Spleen (tissue), 13 donors: ENCODE measurements at places on chromosomes 6 and 20. TPM values are rescaled to one million over a fixed set of nuclear protein-coding genes. Genes with fewer than 3 reads are reported as not detected.

DNA sequence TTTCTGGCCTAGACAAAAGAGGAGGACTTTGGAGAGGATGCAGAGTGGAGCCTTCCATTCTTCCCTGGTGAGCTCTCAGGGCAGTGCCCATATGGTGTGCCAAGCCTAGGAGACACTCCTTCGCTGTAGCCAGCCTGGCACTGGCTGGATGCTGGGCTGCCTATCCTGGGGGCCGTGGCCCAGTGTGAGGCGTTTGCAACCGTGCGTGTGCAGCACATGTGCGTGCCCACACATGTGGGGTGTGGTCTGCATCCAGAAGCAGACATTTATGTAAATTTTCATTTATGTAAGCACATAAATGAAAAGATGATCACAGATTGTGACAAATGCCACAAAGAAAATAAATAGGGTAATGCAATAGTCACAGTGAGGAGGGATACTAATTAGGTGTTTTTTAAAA, 35.8 kb upstream of the ZNF831 start:
- DNase-seq, result no peak

DNA sequence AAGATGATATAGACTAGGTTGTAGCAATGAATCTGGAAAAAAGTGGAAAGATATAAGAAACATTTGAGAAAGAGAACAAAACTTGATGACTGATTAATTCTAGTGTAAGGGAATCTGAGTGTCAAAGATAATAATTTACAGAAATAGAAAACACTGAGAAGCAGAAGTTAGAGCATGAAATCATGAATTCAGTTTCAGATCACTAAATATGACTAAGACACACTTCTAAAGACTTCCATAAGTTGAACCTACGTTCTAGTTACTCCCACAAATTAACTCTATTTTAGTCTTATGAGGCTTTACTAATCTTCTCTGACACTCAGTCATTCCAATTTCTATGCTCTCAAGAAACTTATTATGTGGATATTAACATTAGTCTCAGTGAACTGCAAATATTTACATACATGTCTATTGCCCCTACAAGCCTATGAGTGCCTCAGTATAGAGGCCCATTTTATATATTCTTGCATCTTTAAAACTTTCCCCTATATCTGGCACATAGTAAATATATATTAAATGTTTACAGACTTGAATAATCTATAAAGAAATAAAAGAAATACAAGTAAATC, 30.4 kb downstream of the IBTK start:
- DNase-seq, result no peak

- peak; percentile 91 for DNase-seq
Measured at GRCh38 chr20:63553933-63554290, at the start of gene FNDC11. Gene FNDC11 (plus strand): TSS chr20:63554159. CDS start chr20:63555664, 1,505 bp downstream.

The SLC25A27 gene
- total RNA-seq, result 15.6 TPM
